Vagina (tissue), 2 donors: ENCODE measurements at places on chromosomes 4 and X.

DNA sequence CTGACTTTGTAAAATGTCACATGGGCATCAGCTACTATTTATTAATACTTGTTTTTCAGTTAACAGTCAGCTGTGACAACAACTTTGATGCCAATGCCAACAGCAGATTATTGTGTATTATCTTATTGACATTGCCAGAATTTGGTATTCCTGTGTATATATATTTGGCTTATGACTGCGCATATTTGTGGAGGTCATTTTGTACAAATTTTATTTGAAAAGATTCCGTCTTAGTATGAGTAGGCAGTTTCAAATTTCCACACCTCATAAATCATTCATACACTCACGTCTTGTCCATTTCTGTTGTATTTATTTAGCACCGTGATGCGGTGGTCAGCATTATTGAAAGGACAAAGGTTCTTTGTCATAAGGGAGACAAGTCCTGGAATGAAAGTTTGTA lies 558.2 kb upstream of the NDST4 start:
- H3K4me1 ChIP-seq = no peaks in the 10 kb centered on the region
- H3K27me3 ChIP-seq = no peaks in the 10 kb centered on the region
- H3K27ac ChIP-seq = no peak overlapping the region
- H3K36me3 ChIP-seq = no peaks in the 10 kb centered on the region
- DNase-seq = no peak

- no peak for DNase-seq
- H3K27ac ChIP-seq = no peak overlapping the region
- H3K4me3 ChIP-seq = no peak overlapping the region
- no peaks in the 10 kb centered on the region for H3K4me1 ChIP-seq
- H3K27me3 ChIP-seq = no peaks in the 10 kb centered on the region
- H3K36me3 ChIP-seq = no peaks in the 10 kb centered on the region
Measured at GRCh38 chr4:182019148-182019652, 224.0 kb upstream of the TENM3 start.

GRCh38 chr4:138512756-138513155 lies 270.6 kb upstream of the SLC7A11 start:
- DNase-seq = no peak
- H3K36me3 ChIP-seq = no peaks in the 10 kb centered on the region
- H3K4me3 ChIP-seq = no peak overlapping the region
- no peaks in the 10 kb centered on the region for H3K4me1 ChIP-seq

DNA sequence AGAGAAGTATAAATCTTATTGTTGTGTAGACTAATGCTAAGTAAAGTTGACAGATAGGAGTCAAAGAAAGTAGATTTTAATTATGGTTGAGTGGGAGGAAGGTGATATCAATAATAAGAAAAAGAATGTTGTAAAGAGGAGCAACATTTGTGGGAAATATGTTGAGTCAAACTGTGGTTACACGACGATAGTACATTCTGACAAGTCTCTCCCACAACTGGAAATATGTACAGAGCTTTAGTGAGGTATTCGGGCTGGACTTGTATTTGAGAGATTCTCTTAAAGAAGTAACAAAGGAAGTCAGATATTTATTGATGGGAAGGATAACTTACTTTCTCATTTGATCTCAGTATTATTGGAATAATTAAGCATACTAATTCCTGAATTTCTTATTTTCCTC lies 525.3 kb upstream of the MAGEB2 start:
- no peaks in the 10 kb centered on the region for H3K27me3 ChIP-seq
- no peaks in the 10 kb centered on the region for H3K4me1 ChIP-seq
- no peak overlapping the region for H3K4me3 ChIP-seq
- H3K27ac ChIP-seq = no peak overlapping the region
- no peaks in the 10 kb centered on the region for H3K36me3 ChIP-seq

DNA sequence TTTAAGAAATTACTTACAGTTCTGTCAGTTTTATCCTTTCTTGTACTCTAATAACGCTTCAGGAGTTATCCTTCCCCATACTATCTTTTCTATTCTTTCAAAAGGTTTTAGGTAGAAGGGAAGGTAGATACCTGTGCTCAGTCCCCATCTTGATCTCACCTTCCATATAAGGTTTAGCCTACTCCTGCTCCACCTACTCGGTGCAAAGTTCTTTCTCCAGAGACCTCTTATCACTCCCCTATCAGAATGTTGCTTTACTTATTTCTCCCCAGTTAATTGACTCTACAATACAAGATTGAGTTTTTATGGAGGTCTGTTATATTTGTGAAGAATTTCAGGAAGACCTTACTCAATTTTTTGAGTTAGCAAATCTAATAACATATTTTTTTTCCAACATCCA lies 33.9 kb downstream of the SPRY1 start:
- no peaks in the 10 kb centered on the region for H3K4me1 ChIP-seq
- no peak overlapping the region for H3K27ac ChIP-seq
- no peak overlapping the region for H3K4me3 ChIP-seq
- H3K36me3 ChIP-seq = no peaks in the 10 kb centered on the region
